Fibroblast of skin of left biceps (primary cell): ENCODE measurements at places on chromosomes 5 and 9.

GRCh38 chr9:9522406-9522805 lies 1090.4 kb downstream of the PTPRD start:
- no peak for DNase-seq

GRCh38 chr5:72921886-72922285 lies 34.0 kb upstream of the FCHO2 start:
- no peak for DNase-seq

DNA sequence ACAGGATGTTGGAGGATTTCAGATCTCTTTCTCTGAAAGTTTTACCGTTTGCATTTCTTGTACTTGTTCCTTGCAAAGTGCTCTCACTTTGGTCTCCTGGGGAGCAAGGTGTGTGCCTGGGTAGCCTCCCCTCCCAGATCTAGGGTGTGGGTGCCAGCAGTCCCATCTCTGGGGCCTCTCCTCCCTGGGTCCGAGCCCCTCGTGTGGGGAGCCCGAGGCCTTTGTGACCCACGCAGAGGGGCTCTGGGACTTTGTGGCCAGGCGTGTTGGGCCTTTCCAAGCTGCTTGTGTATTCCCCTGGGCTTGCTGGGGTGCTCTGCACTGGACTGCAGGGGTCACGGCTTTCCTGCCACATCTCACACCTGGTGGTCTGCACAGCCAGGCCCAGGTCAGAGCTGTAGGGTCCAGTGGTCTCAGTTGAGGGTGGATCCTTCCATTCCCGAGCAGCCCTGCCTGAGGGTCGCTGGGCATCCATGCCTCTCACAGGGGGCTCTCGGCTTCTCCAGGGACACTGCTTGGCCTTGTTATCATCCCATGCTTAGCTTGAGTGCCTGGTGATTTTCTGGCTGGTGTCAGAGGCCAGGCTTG lies 96.3 kb downstream of the CACNA1B start:
- DNase-seq, result no peak

DNA sequence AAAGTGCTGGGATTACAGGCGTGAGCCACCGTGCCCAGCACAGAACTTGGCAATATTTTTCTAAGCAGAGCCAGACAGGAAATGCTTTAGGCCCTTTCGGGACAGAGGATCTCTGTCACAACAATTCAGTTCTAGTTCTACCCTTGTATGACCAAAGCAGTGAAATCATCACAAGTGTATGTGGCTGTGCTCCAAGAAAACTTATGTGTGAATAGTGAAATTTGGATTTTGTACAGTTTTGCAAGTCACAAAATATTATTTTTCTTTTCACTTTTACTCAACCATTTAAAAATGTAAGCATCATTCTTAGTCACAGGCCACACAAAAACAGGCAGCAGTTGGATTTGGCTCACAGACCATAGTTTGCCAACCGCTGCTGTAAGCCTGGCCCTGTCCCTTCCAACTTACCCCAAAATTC lies 20.4 kb upstream of the PRUNE2 start:
- DNase-seq, result peak; percentile 52
